Esophagus squamous epithelium (tissue), 5 donors: ENCODE measurements at places on chromosomes 6 and 20.

DNA sequence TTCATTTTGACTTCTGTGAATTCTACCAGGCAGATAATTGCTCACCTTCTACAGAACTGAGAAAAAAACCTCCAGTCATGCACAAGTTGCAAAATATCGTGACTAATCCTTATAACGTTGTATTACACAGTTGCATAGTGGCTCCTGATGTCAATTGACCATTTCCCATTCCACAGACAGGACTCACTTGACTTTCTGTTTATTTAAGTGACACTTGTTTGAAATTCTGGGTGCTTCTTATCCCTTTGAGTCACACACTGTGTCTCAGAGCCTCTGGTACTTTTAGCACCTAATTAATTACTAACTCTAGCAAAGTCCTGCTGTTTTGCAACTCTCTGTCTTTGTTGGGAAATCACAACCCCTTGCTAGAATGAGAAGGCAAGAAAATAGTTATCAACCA is 16.2 kb upstream of the RSPO3 start:
- DNase-seq = no peak

DNA sequence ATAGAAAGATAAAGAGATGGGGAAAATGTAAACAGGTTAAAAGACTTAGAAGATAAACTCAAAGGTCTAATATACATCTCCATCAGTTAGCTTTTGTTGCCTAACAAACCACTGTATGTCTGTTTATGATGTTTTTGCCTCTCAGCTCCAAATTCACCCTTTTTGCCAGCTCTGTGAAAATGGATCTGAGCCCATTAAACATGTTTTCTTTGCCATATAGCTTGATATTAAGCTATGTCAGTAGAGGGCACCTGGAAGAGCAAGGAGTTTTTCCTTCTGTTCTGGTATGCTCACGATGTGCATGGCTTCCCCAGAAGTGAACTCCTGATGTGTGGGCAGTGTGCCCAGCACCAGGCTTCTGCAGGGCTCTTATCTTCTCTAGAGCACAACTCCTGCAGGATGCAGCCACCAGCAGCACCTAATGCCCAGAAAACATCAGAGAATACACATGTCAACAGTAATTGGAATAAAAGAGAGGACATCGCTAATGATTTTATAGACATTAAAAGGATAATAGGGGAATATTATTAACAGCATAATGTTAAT is 14.6 kb upstream of the SNX9 start:
- no peak for DNase-seq

GRCh38 chr20:10322073-10323012 is 103.7 kb downstream of the SNAP25 start:
- no peak for DNase-seq

DNA sequence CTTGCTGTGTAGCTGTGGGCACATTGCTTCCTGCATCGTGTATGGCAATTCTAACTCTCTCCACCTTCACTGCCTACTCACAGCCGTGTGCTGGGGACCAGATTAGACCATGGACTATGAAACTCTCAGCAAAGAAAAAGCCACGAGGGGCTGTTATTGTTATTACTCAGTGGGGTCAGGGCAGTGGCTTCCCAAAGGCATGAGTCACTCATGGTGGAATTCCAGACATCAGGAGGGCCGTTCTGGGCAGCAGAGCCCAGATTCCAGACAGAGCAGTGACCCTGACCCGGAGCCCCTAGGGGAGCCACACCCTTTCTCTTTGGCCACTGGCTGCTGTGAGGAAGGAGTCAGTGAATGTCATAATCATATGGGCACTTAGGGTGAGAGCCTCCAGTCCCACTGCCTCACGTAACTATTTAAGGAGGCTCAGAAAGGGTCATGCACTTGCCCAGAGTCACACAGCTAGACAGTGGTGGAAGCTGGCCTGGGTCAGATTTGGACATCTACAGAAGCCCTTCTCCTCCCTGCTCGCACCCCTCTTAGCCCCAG is 22.2 kb upstream of the CCN5 start:
- no peak for DNase-seq

- no peak for DNase-seq
These were observed 35.6 kb upstream of the GATA5 start for GRCh38 chr20:62511300-62511914.

DNA sequence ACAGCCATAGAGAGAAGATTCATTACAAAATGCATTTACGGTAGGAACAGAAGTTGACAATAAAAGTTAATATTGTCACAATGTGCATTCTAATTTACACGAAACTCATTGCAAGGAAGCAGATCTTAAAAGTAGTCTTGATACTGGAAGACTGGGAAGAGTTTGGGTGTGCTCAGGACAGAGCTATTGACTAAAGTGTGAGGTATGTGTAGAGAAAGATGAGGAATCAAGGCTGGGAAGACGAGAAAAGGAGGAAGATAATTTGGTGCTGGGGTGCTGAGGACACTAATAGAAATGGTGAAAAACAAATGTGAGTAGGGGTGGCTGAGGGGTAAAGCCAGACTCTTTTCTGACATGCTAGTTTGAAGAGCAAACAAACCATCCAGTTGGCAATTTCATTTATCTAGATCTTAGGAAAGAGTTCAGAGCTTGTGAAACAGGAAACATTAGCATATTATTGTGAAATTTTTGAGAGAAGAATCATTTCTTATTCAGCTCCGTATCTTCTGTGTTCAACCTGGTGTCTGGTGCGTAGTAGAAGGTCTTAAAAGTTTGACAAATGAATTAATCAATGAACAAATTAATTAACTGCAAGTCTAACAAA is 72.7 kb downstream of the ELOVL4 start:
- no peak for DNase-seq

- no peak for DNase-seq
These were observed 55.2 kb upstream of the PREP start for GRCh38 chr6:105458084-105458483.

GRCh38 chr6:12298995-12299394 is 8.8 kb downstream of the EDN1 start:
- no peak for DNase-seq

DNA sequence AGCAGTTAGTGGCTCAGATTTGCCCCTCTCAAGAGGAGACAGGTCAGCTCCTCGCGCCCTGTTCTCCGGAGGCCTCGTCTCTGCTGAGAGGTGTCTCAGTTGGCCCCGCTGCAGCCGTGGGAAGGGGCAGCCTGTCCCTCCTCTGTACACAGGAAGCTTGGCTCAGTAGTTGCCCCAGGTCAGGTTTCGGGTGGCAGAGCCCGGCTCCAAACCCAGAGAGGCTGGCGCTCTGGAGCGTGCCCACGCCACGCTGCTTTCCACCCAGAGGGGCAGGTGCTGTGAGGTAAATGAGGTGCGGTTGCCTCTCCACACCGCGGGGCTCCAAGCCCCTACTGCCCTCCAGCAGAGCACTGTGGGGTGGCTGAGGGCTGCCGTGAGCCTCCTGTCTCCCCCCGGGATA is 16.0 kb downstream of the DYNLT1 start:
- DNase-seq = no peak

DNA sequence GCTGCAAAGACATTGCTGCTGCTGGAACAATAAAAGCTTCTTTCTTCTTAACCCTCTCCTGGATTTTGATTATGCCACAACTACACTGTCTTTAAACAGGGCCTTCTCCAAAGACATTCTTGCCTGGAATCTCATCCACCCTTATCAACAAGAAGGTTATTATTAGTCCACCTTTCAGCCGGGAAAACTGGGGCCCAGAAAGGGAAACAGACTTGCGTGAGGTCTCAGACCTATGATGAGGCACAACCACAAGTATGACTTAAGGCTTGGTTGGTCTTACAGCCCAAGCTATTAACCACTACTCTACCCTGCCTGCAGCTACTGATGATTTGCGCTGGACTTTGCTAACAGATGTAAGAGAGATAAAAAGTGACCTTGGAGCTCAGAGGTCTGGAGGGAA is 62.8 kb upstream of the CTNNBL1 start:
- no peak for DNase-seq

- DNase-seq = no peak
These were observed 26.0 kb downstream of the GPX6 start for GRCh38 chr6:28489366-28490204.

DNA sequence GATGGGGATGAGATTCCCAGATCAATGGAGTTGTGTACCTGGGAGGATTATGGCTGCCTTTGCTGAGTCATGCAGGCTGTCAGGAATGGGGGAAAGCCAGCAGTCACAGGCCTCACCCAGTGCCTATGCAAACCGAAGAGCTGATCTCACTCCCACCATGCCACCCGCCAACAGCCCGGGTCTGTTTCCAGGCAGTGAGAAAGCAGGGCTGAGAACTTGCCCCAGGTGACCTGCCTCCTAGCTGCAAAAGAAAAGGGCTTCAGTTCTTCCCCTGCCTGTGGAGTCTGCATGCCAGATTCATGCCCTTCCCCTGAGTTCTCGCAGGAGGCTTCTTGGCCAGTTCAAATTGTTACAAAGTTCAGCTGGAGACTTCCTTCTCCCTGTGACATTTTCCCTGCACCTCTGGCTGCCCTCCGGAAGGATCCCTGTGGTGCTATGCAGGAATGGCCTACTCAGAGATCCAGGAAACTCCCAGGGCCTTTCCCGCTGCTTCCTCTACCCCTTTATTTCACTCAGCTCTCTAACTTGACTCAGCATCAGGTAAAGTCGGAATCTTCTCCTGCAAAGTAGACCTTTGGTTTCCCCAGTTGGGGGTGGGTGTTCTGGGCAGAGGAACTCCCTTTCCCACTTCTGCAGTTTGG is 71.5 kb upstream of the B3GAT2 start:
- no peak for DNase-seq

- no peak for DNase-seq
These were observed 232.5 kb downstream of the BTBD9 start for GRCh38 chr6:38407192-38407591.

GRCh38 chr6:23647045-23647444 is 479.0 kb upstream of the NRSN1 start:
- no peak for DNase-seq

- no peak for DNase-seq
These were observed 101.9 kb upstream of the LY86 start for GRCh38 chr6:6486595-6486994.

DNA sequence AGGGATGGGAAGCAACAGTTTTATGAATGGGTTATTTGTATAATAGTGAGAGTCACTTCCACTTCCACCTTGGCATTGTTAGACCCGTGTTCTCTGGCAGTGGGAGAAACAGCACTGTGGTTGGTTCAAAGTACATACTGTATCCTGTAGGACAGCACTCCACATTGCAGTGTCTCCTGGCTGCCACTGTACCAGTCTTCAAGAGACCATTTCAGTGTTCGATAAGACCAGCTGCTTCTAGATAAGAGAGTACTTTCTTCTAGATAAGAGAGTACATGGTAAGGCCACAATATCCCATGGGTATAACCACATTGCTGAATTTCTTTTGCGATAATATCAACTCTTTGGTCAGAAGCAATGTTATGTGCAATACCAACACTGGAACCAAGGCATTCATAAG is 28.8 kb downstream of the FITM2 start:
- no peak for DNase-seq

GRCh38 chr20:4925842-4926530 is 75.3 kb downstream of the SLC23A2 start:
- no peak for DNase-seq

DNA sequence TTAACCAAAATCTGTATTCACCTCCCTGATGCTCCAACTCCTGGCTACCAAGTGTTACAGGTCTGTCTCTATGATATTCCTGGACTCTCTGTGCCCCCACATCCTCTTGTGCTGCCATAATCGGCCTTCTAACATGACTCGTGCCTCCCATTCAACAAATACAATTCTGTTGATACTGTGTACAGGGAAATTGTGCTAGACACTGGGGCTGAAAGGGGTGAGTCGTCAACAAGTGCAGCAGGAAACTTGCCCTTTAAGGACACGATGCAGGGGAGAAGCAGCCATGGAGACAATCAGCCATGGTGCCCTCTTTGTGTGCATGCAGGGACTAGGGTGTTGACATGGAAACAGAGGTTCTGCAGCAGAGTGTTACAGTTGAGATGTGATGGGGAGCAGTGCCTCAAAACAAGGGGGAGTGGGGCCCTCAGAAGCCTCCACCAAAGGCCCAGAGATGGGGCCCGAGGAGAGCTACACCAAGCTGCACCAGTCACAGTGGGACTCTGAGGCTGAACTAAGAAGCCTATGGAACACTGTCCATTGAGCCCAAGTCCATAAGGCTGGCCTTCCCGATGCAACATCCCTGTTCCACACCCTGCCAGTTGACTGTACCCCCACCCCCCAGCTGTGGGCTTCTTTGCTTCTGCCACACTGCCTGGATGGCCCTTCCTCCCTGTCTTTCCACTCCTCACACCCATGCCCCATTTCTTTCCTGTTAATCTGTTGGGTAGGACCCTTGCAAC is 3.1 kb downstream of the PCED1A start:
- no peak for DNase-seq

GRCh38 chr20:32463642-32464400 is 105.7 kb downstream of the ASXL1 start:
- DNase-seq = no peak

DNA sequence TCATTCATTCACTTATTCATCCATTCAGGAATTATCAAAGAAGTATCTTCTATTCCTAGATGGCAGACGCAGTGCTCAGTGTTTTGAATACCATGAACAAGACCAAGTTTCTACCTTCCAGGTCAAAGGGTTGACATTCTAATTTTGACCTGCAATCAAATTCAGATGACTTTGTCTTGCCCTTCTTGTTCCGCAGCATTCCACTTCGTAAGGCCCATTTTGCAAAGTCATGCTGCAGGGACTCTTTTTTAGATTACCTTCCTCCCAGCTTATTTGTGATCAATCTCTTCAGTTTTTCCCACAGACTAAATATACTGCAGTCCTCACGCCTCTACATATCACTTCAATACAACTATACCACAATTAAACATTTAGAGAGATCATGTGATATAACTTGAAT is 7.1 kb upstream of the TAAR1 start:
- DNase-seq = no peak

GRCh38 chr6:105995391-105995865 is 90.7 kb upstream of the PRDM1 start:
- DNase-seq = no peak

- no peak for DNase-seq
These were observed 32.8 kb downstream of the TCF15 start for GRCh38 chr20:577167-577791.

DNA sequence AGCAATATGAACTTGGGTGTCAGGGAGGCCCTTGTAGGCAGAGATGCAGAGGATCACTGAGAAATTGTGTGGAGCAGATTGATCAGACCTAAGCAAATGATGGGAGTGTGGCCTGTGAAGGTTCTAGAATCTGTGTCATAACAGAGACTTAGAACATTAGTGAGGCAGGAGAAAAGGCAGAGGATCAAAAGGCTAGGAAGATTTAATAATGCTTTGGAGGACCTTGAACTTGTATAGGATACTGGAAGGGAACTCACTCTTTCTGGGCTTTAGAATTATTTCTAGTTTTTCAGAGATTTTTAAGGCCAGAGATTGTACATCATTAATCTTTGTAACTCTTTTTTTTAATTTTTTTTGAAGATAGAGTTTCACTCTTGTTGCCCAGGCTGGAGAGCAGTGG is at the start of gene TSBP1:
Gene TSBP1 (minus strand): TSS at position 101 of the 400 bp plus-strand sequence. CDS start 197 bp downstream, outside the sequence.
- DNase-seq = no peak
